ENCODE measurements at places on chromosomes 3 and 15. TPM values are rescaled to one million over a fixed set of nuclear protein-coding genes. Genes with fewer than 3 reads are reported as not detected.

The PLIN1 gene
- 0.26 TPM for total RNA-seq

DNA sequence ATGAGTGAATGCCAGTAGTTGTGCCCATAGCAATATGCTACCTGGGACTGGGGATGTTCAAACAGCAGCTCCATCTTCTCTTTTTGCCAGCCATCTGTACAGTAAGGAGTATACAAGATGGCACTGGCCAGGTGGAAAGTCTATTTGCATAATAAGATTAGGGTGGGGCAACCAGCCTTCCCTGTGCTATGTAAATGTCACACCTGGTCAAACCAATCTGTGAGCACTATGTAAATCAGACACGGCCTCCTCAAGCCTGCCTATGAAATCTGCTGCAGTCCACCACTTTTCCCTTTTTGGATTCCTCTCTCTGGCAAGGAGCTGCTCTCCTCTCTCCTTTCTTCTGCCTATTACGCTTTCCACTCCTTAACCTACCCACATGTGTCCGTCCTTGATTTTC lies 53.0 kb downstream of the C3orf80 start:
- no peaks in the 10 kb centered on the region for H3K27me3 ChIP-seq
- H3K4me1 ChIP-seq = no peaks in the 10 kb centered on the region
- no peak for DNase-seq
- no peak overlapping the region for H3K4me3 ChIP-seq
- H3K36me3 ChIP-seq = no peaks in the 10 kb centered on the region

DNA sequence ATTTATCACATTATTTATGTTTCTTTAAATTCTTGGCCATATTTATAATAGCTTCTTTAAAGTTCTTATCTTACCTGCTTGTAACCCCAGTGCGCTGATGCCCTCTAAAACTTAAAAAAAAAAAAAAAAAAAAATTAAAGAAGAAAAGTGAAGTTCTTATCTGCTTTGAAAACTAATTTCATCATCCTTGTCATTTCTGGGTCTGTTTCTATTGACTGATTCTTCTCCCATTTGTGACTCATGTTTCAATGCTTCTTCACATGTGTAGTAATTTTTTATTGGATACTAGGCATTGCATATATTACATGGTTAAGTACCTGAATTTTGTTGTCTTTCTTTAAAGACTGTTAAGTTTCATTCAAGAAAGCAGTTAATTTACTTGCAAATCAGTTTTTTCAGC lies 3.4 kb upstream of the SEC22A start:
- H3K4me1 ChIP-seq = peaks cover 18% of the 10 kb centered on the region
- no peak for DNase-seq
- no peak overlapping the region for H3K4me3 ChIP-seq
- H3K27ac ChIP-seq = no peak overlapping the region
- H3K36me3 ChIP-seq = no peaks in the 10 kb centered on the region

GRCh38 chr15:67083135-67083762 lies 17.8 kb downstream of the SMAD3 start:
- no peaks in the 10 kb centered on the region for H3K27me3 ChIP-seq
- H3K4me1 ChIP-seq = peaks cover 33% of the 10 kb centered on the region
- no peak overlapping the region for H3K27ac ChIP-seq
- no peak overlapping the region for H3K4me3 ChIP-seq
- no peak for DNase-seq

DNA sequence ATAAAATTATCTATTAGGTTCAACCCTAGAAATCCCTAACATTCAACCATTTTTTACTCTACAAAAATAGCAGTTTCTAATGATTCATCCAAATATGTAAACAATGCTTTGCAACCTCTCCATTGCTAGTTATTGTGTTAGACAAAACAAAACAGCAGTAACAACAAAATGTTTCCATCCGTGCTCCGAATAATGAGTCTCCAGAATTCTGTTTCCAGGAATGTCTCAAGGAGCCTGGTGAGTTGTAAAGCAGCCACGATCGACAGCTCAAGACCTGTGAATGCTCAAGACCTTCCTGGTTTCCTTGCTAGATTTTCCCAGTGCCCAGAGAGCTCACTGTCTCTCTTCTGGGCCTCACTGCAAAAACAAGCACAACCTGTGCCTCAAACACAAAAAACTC lies 49.9 kb downstream of the CHRD start:
- no peaks in the 10 kb centered on the region for H3K4me1 ChIP-seq
- H3K36me3 ChIP-seq = no peaks in the 10 kb centered on the region
- H3K4me3 ChIP-seq = no peak overlapping the region
- no peaks in the 10 kb centered on the region for H3K27me3 ChIP-seq

Measured in esophagus squamous epithelium (tissue), 5 donors.